ENCODE measurements at places on chromosomes 1 and 21.
A peak's percentile ranks its signal among the peaks of the same experiment; 100 is the strongest.

- DNase-seq, result peak; percentile 49
These were observed 2.3 kb downstream of the LYPLA2 start for GRCh38 chr1:23793018-23793781.

GRCh38 chr1:94068096-94068998 is 52.6 kb downstream of the ABCA4 start:
- DNase-seq, result peak; percentile 72

GRCh38 chr1:30995990-30996612 is 69.4 kb downstream of the PUM1 start:
- DNase-seq, result no peak

DNA sequence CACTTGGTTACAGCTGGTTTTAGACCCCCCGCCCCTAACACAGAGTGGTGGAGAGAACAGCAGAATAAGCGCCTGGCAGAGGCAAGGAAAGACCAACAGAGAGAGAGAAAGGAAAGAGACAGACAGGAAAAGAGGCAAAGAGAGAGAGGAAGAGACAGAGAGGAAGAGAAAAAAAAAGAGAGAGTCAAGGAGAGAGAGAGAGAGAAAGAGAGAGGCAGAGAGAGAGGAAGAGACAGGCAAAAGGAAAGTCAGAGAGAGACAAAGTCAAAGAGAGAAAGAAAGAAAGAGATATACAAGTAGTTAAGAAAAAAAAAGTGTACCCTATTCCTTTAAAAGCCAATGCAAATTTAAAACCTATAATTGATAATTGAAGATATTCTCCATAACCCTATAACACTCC is 13.0 kb upstream of the NEK2 start:
- DNase-seq, result no peak

DNA sequence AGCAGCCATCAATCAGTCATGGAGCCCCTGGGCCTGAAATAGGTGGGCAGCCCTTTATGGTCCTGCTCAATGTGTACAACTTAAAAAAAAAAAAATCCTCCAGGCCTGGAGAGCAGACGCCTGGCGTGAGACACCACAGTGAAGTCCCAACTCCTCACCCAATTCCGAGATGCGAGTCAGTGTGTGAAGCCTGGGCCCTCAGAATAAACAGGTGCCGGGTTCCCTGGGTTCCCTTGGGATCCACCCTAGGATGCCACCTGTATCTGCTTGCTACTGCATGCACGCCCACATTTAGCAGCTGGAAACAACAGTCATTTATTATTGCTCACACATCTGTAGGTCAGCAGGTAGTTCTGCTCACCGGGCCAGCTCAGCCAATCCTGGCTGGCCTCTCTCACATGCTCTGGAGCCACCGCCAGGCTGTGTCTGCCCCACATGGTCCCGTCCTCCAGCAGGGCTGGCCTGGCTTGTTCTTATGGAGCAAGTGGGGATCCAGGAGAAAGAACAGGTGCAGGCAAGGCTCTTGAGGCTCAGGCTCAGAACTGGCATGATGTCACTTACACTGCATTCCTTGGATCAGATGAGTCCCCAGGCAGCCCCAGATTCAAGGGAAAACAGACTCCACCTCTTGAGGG is 172.7 kb downstream of the NPHP4 start:
- no peak for DNase-seq

DNA sequence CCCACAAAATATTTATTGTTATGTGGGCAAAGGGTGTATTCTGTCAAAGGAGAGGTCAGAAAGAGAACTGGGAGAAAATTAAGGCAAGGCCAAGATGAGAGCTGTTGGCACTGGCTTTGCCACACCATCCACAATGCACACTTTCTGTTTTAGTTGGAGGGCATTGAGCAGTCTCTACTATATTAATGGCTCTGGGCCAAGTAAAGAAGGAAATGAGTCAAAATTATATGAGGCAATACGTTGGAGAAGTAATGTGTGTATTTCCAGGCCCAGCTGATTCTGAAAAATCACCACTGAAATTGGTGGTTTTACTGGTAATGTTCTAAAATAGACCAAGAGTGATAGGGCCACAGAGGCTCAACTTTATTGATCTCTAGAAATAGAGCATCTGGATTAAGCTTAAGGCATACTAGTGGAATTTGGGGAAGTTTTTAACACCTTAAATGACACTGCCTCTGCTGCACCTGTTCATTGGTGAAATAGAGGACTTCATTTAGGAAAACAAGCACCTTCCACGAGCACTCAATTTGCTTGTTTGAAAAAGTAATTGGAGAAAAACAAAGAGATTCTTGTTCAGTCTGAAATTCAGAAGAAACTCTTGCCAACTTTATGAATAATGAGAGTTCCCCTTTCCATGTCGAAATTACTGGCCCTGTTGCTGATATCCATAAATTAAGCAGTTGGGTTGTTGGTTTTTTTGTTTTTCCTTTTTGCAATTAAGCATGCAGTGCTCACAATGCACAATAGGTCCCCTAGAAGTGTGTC is 424.9 kb downstream of the ADGRL2 start:
- peak; percentile 3 for DNase-seq

- no peak for DNase-seq
These were observed 8.2 kb upstream of the PIGK start for GRCh38 chr1:77227381-77227780.

GRCh38 chr21:20822666-20823065 is 175.5 kb upstream of the NCAM2 start:
- no peak for DNase-seq

DNA sequence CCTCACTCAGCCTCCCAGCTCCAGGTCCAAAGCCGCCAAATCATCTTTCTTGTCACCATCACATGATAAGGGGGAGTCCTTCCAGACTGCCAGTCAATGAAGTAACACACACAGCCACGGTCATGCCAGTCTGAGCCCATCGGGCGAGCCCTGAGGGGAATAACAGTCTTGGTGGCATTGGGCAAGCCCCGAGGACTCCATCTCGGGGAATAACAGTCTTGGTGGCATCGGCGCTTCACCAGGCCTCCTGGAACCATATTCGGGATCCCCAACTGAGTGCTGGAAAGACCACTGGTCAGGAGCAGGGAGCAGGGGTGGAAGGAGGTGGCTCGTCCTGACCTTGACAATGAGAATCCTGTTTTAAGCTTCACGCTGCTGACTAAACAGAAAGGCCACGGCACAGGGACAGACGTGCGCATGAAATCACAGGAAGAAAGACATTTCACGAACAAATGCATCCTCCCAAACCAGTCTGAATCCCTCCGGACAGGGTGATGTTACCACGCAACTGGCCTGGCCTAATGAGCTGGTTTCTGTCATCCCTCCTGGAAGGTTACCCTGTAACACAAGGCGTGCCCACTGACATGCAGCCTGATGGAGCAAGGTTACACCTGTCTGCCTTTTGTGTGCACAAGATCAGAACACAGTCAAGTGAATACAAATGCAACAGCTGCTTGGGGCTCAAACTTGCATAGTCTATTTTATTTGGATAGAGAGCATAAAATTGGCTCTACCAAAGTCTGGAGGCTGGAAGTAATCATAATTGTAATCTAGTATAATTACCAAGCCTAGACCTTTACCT is 517.4 kb downstream of the KIF26B start:
- no peak for DNase-seq

All from RPMI7951 (cell line).